ENCODE measurements at places on chromosomes 1 and 21. TPM values are rescaled to one million over a fixed set of nuclear protein-coding genes. Genes with fewer than 3 reads are reported as not detected.

The SIKE1 gene
- 69.7 TPM for total RNA-seq

The TFF2 gene
- total RNA-seq = not detected

The TP73 gene
- 0.95 TPM for total RNA-seq

The LCE1A gene
- total RNA-seq = not detected

The NBPF8 gene
- total RNA-seq = 17.1 TPM

The IFNLR1 gene
- 5.6 TPM for total RNA-seq

The TRIM63 gene
- total RNA-seq = not detected

The REN gene
- total RNA-seq = not detected

The MRPL37 gene
- total RNA-seq = 218 TPM

The CFHR4 gene
- not detected for total RNA-seq

The SAMSN1 gene
- total RNA-seq = 92.7 TPM

Data from activated CD8-positive, alpha-beta memory T cell treated with anti-CD3 and anti-CD28 coated beads for 36 hours (primary cell).